ENCODE measurements at places on chromosomes 6 and 20. TPM values are rescaled to one million over a fixed set of nuclear protein-coding genes. Genes with fewer than 3 reads are reported as not detected.
A peak's percentile ranks its signal among the peaks of the same experiment; 100 is the strongest.

- peaks cover under 1% of the 10 kb centered on the region for H3K27me3 ChIP-seq
- no peak for DNase-seq
These were observed 224.8 kb upstream of the CDH4 start for GRCh38 chr20:61027218-61027617.

DNA sequence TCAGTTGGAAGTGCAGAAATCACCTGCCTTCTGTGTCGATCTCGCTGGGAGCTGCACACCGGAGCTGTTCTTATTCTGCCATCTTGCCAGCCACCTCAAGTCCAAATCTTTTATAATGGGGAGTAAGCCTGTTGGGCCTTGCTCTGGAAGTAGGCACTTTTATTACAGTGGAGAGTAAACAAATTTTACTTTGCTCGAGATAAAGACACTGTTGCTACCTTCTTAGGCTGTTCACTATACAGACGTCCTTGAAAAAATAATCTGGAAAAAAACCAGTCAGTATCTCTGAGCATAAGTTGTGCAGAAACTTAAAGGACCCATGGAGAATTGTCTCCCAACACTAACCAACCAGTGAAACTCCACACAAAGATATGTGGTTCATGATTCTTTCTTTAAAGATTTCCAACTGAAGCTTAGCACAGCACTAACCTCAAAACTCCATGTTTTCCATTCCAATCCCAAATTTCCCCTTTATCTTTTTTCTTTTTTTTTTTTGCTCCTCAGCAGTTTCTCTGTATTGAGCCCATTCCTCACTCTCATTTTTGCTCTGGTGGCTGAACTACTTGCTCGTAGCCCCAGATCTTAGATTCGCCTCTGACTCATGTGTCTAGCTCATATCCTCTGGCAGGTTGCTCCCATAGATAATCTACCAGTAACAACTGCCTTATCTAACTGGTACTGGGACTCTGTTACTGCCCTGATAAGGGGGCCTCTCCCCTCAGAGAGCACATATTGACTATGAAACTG lies 34.3 kb upstream of the COL9A1 start:
- peaks cover 26% of the 10 kb centered on the region for H3K27me3 ChIP-seq
- H3K4me1 ChIP-seq: no peaks in the 10 kb centered on the region
- H3K4me3 ChIP-seq: no peak overlapping the region
- DNase-seq: no peak

GRCh38 chr6:34246563-34247391 lies 2.0 kb downstream of the SMIM29 start:
- H3K4me1 ChIP-seq: peaks cover 9% of the 10 kb centered on the region
- peaks cover 12% of the 10 kb centered on the region for H3K36me3 ChIP-seq
- no peak for DNase-seq
- H3K27me3 ChIP-seq: no peaks in the 10 kb centered on the region
- H3K4me3 ChIP-seq: peak overlapping the region; percentile 41

DNA sequence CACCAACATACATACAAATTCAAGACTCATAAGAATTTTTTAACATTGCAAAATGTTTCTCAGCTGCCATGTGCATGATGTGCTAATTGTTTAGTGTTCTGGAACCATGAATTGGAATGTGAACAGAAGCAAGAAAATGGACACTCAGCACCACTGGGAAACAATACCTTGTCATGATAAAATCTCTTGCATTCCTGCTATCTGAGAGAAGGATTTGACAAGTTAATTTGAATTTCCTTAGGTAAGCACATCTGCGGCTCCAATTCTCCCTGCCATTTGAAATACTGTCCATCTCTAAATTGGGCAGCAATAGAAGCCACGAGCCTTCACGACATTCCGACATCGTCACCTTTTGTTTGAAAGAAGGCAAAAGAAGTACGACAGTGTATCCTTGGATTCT lies 1104.6 kb upstream of the MAP3K7 start:
- H3K4me3 ChIP-seq: no peak overlapping the region
- no peak for DNase-seq
- no peaks in the 10 kb centered on the region for H3K36me3 ChIP-seq
- peaks cover 3% of the 10 kb centered on the region for H3K27me3 ChIP-seq
- no peak overlapping the region for H3K27ac ChIP-seq

- peaks cover 4% of the 10 kb centered on the region for H3K4me1 ChIP-seq
- no peak overlapping the region for H3K27ac ChIP-seq
- H3K4me3 ChIP-seq: no peak overlapping the region
- no peaks in the 10 kb centered on the region for H3K36me3 ChIP-seq
- no peak for DNase-seq
- H3K27me3 ChIP-seq: no peaks in the 10 kb centered on the region
These were observed 7.0 kb upstream of the EPB41L2 start for GRCh38 chr6:131070061-131070460.

DNA sequence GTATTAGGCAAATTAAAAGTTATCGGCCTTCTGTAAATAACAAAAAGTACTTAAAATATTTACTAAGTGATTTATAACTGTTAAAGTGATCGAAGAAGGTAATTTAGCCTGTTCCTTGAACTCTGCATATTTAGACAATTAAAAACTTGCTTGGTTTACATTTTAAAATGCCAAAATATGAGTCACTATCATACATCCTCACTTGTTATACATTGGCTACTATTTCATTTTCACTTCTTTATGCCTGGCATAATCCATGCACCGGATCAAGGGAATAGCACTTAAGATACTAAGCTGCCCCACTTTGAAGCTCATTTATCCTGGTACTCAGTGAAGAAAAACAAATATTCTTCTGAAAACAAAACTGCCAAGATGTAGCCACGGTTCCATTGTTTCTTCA lies 344.6 kb downstream of the UBE3D start:
- no peak overlapping the region for H3K27ac ChIP-seq
- DNase-seq: no peak
- no peaks in the 10 kb centered on the region for H3K36me3 ChIP-seq
- no peak overlapping the region for H3K4me3 ChIP-seq
- no peaks in the 10 kb centered on the region for H3K4me1 ChIP-seq

The MYCT1 gene
- 2.3 TPM for total RNA-seq

The PNLDC1 gene
- total RNA-seq: 0.33 TPM

The LGSN gene
- not detected for total RNA-seq
